Stimulated activated CD4-positive, alpha-beta T cell treated with anti-CD3 and anti-CD28 coated beads, Interleukin-2, amount 100 ng/mL, for 4 hours (primary cell): ENCODE measurements at places on chromosomes 16 and 17.

- DNase-seq: no peak
Observed at GRCh38 chr16:79598348-79599181, 2.0 kb downstream of the MAF start.

DNA sequence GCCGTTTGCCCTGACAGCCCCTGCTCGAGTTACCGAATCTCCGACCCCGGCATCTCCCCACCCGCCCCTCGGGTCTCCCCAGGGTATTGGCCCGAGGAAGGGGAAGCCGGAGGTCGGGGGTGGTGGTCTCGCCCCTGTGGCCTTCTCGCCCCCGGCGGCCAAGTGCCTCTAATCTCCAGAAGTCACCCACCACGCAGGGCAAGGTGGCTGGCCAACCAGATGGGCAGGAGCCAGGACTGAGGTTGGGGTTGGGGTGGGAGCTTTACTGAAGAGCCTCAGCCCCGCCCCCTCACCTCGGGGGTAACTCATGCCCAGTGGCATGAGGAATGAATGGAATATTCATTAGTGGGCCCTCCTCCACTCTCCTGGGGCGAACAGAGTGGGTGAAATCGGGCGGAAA is 637 bp downstream of the DHRS11 start:
- no peak for DNase-seq

DNA sequence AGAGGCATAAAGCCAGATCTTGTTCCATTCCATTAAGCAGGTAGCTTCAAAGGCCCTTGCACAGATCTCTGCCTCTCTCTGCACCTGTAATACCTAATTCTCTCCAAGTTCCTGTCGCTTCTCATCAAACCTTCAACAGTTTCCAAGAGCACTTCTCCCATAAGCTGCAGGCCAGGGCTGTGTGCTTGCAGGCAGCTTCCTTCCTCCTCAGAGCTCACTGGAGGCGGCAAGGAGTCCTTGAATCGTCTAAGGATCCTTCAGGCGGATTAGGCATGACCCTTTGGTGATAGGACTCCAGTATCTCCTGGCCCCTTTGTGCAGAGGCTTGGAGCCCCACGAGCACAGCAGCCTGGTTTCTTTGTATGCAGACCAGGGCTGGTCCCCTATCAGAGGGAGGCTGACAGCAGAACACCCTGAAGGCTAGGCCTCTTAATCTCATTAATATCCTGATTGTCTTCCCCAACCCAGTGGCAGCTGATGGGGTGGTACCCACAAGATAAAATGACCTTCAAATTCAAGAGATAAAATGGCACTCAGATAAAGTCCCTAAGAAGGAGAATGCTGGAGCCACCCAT is 19.8 kb downstream of the HNF1B start:
- no peak for DNase-seq

DNA sequence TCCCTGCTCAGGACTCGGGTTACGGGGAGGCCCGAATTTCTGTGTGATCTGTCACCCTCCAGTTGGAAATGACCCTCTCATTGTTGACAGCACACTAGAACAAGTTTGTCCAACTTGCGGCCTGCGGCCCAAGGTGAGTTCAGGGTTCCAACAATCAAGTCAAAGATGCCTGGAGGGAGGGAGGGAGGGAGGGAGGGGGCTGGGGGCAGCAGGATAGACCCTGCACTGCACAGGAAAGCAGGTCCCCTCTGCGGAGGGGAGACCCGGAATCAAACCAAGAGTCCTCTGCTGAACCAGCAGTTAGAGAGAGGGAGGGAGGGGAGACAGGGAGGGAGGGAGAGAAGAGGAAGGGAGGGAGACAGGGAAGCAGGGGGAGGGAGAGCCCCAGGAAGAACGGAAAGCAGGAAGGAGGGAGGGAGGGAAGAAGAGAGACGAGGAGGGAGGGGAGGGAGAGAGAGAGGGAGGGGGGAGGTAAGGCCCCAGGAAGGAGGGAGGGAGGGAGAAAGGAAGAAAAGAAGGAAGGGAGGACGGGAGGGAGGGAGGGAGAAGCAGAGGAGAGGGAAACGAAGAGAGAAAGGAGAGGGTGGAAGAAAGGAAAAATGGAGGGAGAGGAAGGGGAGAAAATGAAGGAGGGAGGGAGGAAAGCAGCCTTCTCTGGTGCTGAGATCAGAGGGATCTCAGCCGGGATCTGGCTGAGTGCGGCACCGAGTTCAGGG is 96.7 kb upstream of the CDH5 start:
- DNase-seq: no peak

- DNase-seq: no peak
Observed at GRCh38 chr17:8611137-8611536, 19.4 kb downstream of the MYH10 start.

DNA sequence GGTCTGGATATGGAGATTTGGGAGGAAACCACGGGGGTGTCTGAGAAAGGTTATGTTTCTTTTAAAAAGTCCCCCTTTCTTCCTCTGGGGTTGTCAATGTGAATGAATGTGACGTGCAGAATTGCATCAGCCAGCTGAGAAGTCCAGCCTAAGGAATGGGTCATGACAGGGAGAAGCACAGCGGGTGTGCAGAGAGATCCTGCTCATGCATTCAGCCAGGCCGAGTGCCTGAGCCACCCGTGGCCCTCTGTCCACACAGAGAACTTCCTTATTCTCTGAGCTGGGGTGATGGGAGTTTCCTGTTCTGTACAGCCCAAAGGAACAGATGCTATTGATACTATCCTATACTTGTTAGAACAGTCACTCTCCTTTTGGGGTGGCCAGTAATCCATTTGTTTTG is 117.9 kb downstream of the CPPED1 start:
- DNase-seq: no peak

GRCh38 chr17:40418428-40418706 is 671 bp upstream of the TOP2A start:
- no peak for DNase-seq

- DNase-seq: no peak
Observed at GRCh38 chr17:57578608-57579225, 166.4 kb downstream of the CCDC182 start.

DNA sequence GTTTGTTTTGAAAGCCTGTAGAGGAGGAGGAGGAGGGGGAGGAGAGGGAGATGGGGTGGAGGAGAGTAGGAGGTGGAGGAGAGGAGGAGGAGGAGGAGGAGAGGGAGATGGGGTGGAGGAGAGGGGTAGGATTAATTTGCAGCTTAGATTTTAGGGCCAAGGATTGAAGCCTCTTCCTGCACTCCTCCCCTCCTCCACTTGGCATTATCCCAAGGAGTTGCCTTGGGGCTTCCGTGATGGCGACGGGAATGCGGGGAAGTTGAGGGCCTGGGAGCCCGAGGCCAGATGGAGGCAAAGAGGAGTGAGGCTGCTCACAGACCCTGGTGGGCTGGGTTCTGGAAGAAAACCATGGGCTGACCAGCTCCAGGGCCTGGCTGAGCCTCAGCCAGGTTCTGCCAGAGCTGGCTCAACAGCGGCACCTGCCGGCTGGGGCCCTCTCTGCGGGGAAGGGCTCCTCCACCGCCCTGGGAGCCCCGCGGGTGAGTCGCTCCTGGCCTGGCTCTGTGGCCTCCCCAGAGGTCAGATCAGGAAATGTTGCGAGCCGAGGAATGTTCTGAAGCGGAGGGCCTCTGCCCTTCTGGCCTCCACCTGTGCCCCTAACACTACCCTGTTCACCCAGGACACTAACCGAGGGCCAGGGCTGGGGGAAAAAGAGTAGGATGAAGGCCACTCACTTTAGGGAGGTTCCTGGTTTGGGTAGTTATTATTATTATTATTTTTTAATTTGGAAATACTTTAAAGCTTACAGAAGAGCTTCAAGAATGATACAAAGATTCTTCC is 23.9 kb upstream of the FMNL1 start:
- DNase-seq: peak; percentile 78

DNA sequence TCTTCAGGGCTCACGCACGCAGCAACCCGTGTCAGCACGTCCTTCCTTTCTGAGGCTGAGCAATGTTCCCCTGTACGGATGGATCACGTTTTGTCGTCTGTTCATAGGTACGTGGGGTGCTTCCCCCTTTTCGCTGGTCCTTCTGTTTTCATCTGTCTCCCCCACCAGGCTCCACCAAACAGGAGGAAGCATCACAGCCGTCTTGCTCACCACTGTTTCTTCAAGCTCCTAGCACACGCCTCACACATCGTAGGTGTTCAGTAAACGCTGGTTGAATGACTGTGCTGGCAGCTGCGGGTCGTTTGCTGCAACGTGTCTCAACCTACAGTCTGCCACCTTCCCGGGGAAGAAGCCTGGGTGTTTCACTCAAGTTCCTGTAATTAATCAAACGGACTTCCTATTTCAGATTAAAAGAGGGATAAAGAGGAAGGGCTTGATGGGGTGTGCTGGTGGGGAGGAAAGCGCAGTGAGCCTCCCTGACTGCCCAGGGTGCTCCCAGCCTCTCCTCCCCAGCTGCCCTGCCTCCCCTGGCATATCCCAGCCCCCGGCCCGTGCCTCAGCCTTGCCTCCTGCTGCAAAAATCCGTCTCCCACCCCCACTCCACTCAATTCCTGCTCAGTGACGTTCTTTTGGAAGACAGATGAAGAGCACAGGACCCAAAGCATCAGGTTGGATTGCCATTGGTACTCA is 76.7 kb upstream of the DOC2B start:
- no peak for DNase-seq

DNA sequence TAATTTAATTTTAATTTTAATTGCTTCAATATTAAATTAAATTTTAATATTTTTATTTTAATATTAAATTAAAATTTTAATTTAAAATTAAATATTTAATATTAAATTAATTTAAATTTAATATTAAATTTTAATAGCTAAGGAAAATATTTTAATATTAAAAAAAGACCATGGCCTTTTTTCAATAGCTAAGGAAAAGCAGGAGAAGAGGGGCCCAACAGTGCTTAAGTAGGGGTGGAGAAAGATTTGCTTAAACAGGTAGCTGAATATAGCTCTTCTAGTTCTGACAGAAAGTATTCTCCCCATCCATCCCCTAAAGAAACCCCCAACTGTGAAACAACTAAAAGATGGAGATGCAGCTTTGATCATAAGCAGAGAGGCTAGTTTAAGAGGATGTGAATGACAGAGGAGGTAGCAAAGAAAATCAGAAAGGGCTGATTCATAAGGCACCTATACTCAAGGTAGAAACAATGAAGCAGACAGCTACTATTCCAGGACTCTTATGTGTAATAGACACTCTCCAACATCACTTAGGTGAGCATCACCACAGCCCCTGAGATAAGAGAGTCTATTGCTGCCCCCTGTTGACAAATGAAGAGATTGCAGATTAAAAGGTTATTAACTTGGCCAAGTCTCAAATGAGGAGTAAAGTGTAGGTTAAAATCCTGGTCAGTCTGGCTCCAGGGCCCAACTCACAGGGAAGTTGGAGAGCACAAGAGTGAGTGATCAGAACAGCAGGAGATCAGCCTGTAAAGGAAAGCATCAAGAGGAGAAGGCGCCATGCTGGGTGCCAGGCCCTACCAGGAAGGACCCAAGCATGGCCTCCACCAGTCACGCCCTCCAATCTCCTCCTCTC is 7.8 kb upstream of the RNASEK start:
- DNase-seq: no peak

DNA sequence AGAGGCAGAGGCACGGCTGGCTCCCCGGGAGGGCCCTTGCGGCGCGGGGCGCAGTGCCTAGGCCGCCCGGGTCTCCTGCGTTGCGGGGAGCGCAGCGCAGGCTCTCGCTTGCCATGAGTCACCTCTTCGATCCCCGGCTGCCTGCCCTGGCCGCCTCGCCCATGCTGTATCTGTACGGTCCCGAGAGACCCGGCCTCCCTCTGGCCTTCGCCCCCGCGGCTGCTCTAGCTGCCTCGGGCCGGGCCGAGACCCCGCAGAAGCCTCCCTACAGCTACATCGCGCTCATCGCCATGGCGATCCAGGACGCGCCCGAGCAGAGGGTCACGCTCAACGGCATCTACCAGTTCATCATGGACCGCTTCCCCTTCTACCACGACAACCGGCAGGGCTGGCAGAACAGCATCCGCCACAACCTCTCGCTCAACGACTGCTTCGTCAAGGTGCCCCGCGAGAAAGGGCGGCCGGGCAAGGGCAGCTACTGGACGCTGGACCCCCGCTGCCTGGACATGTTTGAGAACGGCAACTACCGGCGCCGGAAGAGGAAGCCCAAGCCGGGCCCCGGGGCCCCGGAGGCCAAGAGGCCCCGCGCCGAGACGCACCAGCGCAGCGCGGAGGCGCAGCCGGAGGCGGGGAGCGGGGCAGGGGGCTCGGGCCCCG is 390 bp downstream of the FOXL1 start:
- no peak for DNase-seq
